CMK (cell line): ENCODE measurements at places on chromosomes 13 and 19.

- no peak for DNase-seq
Measured at GRCh38 chr19:45179072-45179891, 698 bp downstream of the BLOC1S3 start.

- no peak for DNase-seq
Measured at GRCh38 chr13:74586847-74587246, 452.6 kb upstream of the KLF12 start.

DNA sequence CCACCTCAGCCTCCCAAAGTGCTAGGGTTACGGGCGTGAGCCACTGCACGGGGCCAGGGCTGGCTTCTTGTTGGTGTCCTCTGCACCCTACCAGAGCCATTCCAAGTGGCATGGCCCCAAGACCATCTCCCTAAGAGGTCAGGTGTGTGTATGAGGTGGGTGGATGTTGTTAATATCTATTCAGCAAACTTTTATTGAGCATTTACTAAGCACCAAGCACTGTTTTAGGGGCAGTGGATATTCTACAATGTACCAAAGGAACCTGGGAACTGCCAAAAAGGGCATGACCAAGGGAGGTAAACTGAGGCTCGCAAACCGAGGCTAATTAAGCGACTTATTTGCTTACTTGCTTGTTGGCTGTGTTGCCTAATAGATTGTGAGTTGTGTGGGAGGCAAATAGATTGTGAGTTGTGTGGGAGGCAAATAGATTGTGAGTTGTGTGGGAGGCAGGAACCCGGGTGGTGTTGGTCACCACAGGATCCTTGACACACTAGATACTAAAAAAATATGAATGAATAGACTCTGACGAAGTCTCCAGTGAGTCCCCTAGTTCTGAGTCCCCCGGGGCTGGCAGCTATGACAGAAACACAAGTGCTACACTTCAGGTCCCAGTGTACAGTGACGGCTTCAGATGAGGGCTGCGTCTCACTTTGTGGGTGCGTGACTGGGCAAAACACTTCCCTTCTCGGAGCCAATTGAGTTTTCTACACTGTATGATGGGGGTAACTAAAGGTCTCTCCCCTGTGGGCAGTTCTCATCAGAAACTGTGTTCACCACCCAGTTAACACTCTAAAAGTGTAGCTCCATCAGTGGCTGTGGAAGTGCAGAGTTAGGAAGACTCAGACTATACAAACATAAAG is 5.0 kb upstream of the BICRA start:
- DNase-seq = no peak

DNA sequence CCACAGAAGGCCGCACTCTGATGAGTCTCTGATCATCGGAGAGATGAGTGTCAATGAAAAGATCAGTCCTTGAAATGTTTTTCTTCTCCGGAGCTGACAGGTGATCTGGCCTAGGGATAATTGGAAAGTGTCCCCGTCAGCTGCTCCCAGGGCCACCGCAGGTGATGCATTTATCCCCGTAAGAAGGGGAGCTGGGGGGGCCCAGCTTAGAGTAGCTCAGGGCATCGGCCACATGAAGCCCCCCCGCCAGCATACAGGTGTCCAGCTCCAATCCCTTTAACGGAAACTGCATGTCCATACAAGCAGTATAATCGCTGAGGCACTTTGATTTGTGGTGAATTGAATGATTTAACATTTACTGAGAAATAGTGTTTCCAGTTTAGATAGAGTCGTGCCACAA is 27.7 kb downstream of the ATP4B start:
- DNase-seq = no peak

- DNase-seq = peak; percentile 50
Measured at GRCh38 chr19:27748551-27749152, 1464.3 kb downstream of the UQCRFS1 start.

DNA sequence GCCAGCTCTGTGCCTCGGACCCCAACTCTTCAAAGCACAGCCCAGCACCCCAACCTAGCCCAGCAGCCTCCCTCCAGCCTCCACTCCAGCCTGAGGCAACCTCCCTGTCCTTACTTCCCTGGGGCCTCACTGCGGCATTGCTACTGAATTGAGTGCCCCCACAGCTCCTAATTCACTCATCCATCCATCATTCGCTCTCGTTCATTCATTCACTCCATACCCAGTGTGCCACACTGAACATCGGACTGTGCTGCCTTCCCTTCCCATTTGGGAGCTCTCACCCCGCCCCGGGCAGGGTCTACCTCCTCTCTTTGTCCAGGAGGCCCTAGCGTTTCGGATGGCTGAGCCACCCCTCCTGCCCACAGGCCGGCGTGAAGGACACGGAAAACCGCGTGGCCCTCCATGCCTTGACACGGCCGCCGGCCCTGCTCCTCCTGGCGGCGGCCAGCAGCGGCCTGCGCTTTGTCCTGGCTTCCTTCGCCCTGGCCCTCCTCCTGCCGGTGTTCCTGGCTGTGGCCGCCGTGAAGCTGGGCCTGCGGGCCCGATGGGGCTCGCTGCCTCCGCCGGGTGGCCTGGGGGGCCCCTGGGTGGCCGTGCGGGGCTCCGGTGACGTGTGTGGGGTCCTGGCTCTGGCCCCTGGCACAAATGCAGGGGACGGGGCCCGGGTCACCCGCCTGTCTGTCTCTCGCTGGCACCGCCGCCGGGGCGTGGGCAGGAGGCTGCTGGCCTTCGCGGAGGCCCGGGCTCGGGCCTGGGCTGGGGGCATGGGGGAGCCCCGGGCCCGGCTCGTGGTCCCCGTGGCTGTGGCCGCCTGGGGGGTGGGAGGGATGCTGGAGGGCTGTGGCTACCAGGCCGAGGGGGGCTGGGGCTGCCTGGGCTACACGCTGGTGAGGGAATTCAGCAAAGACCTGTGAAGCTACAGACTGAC is 1.3 kb downstream of the NAT14 start:
- no peak for DNase-seq

DNA sequence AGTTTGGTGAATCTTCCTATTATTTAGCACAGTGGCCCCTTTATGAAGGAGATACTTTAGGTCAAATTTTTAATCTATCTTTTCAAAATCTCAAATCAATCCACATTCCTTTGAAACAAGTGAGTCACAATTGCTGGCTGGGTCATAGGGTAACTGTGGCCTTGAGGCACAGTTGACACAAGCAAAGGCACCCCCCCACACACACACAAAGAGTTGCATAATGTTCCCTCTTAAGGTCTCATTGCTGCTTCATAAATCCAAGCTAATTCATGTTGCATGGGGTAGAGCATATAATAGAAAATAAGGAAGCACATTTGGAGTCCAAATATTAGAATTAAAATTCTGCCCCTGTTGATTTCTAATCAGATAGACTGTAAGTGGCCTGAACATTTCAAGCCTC is 171.5 kb downstream of the DLEU7 start:
- no peak for DNase-seq

DNA sequence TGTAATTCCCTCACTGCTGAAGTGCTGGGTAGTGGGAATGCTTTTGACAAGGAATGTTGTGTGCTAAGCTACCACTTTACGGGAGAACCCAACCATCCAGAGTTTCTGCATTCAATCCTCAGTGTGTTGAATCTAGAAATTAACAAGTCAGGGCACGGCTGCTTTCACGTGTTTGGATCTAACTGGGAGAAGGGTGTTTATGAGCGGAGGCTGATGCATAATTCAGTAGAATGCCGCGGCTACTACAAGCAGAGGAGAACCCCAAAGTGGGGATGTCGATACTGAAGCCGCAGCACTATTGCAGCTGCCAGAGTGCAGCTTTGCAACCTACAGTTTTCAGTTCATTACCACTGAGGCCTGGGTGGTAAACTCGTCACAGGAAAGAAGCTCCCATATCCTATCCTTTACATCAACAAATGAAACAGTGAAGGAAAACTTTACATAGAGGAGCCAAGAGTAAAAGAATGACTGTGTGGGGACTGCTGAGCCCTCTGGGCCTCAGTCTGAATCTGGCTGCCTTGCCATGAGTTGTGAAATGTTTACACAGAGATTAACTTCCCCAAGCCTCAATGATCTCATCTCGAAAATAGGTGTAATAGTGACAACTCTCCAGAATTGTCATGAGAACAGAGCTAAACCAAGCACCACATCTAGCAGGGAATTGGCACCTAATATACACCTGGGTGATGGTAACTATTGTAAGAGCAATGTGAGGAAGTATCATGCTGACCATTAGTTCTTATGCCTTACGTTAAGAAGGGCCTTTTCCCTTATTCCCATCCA is 531.7 kb downstream of the MYO16 start:
- no peak for DNase-seq

GRCh38 chr19:42199440-42200115 is 17.9 kb downstream of the DEDD2 start:
- DNase-seq = peak; percentile 96

DNA sequence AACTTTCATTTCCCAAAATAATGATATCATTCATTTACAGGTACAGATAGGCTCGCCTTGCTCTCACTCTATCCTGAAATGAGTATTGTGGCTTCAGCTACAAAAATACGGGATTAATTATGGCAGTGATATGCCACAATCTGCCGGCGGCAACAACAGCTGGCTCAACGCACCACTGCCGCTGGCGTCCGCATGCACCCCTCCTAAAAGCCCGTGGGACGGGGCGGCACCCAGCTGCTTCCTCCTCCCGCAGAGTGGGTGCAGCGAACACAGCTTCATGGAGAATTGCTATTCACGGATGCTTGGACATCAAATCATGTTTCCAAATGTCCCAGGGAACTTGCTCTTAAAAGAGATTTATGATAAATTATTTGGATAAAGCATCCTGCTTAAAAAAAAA is 266.8 kb downstream of the TEX29 start:
- DNase-seq = no peak

DNA sequence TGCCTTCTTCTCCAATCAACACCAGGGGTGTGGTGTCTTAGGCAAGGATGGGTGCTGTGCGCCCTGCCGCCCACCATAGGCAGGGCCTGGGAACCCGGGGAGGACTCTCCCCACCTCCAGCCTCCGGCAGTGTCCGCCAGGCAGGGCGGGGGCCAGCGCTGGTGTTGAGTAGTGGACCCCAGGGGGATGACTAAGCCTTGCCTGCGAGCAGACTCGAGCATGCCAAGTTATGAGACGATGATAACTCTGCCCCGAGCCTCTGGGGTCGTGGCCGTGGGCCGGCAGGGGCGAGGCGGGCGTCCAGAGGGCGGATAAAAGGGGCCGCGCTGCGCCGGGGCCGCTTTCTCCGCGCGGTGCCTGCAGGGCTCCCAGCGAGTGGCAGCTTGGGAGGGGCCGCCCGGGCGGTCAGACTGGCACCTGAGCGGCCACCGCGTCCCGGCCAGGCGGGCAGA is at the start of gene MEDAG:
TSS of gene MEDAG (plus strand) at position 340 of the 452 bp plus-strand sequence. CDS start 245 bp downstream, outside the sequence.
- no peak for DNase-seq

GRCh38 chr19:30742406-30742938 is 370.3 kb downstream of the ZNF536 start:
- DNase-seq = no peak

GRCh38 chr19:4896372-4896771 is 6.3 kb downstream of the ARRDC5 start:
- no peak for DNase-seq

DNA sequence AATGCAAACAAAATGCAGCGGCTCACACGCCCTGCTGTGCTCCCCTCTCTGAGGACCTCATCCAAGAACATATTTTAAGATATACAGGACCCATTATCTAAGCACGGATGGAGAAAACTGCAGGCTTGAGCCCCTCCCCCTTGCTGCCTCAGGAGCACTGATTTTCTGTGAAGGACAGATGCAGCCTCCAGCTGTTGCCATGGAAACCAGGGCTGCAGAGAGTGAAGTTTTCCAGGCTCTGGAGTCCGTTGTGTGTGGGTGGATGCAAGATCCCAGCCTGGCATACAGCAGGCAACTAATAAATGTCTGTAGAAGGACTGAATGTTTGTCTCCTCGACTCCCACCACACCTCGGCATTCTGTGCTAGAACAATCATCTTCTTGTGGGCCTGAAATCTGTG is 105.6 kb upstream of the PEG3 start:
- DNase-seq = no peak

- no peak for DNase-seq
Measured at GRCh38 chr13:107600971-107601370, 614.4 kb downstream of the LIG4 start.

- no peak for DNase-seq
Measured at GRCh38 chr13:106560821-106561220, 7.1 kb downstream of the ARGLU1 start.

GRCh38 chr19:31046024-31046423 is 303.2 kb downstream of the TSHZ3 start:
- DNase-seq = no peak

GRCh38 chr13:51599444-51600176 is 15.3 kb downstream of the WDFY2 start:
- DNase-seq = no peak

DNA sequence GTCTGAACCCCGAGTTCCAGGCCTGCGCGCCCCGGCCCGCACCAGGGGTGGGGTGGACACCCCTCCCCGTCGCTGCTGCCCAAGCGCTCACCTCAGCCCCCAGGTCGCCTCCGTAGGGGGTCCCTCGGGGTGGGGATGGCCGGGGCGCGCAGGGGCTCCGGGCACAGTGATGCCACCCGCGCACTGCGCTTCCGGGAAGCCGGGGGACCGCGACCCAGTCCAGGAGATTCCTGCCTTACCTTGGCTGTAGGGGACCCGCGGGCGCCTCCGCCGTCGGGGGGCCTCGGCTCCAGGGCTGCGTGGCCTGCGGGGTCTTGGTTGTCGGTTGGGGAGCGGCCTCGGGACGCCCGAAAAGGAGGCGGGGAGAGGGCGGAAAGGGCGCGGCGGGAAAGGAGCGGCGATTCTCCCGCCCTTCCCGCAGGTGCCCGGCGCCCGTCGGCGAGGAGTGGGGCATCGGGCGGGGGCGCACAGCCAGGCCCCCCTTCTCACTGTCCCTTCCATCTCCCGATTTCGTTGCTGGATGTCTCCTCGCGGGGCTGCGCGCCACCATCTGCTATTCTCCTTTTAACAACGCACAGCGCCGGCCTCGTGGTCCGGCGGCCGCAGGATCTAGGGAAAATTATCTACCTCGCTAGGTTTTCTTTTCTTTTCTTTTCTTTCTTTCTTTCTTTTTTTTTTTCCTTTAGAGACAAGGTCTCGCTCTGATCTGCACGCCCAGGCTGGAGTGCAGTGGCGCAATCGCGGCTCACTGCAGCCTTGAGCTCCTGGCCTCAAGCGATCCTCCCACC is at the start of gene KEAP1:
TSS of gene KEAP1 (minus strand) at position 355 of the 788 bp plus-strand sequence. CDS start 3,323 bp downstream, outside the sequence.
- peak; percentile 62 for DNase-seq

DNA sequence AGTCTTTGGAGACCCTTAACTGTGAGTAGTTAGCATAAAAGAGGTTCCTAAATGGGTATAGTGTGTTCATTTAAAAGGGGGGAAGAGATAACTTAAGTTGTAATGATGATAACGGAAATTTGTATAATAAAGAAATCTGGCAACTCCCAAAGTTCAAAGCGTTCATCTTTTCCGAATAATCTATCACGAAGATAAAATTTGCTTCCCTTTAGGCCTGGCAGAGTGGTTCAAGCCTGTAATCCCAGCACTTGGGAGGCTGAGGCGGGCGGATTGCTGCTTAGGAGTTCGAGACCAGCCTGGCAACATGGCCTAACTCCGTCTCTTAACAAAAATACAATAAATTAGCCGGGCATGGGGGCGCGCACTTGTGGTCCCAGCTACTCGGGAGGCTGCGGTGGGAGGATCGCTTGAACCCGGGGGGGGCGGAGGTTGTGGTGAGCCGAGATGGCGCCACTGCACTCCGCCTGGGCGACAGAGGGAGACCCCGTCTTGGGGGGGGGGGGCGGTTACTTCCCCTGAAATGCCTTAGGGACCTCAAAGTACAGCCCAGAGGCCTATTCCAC is 934 bp downstream of the N4BP2L2 start:
- peak; percentile 7 for DNase-seq

GRCh38 chr19:51469629-51470028 is 8.7 kb upstream of the CEACAM18 start:
- DNase-seq = no peak
